ENCODE measurements at places on chromosomes 5 and 9.

GRCh38 chr5:116542619-116543018, 32.0 kb downstream of the SEMA6A start:
- DNase-seq, result no peak

- peak; percentile 29 for DNase-seq
Observed at GRCh38 chr5:67246546-67247268, 50.1 kb upstream of the CD180 start.

GRCh38 chr5:109739741-109740728, 50.3 kb downstream of the MAN2A1 start:
- no peak for DNase-seq

DNA sequence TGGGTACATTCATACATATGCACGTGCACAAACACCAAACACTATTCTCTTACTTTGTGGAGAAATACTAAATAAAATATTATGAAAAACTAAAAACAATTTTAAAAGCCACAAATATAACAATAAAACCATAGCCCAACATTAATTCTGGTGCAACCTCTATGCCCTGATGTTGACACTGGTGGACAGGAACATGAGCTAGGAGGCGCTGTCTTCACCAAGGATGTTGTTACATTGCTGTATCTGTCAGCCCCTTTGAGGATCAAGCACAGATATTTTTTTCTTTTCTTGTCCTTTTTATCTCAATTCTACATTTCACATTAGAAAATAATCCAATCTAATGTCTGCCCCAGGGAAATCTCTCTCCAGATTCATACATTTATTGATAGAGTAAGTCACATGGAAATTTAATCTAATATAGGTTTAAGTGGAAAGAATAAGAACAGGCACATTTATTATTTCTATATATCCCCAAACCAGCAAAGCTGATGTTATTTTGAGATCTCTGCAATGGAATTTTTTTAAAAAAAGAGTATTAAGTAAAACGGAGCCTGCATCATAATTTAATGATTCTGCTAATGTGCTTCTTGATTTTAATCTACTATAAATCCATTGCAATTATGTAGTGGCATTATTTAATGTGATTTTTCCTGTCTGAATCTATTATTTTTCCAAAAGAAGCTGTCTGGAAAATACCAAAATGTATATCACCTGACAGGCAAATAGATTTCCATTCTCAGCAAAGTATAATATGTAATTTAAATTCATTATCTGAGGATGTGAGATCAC, 716.5 kb downstream of the MTRR start:
- DNase-seq, result no peak

DNA sequence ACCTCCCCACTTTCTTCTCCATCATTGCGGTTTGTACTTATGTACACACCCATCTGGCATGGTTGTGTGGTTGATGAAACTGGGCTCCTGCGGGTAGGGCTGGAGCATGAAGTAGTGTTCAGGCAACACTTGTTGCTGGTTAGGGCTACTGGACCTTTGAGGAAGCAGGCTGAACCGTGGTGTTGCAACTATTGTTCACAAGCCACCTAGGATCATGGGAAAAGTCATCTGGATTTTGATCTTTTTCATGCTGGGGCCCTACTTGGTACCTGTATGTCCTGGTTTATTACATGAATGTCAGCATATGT, 40.1 kb upstream of the TIFAB start:
- DNase-seq, result no peak

GRCh38 chr9:88892724-88893123, 98.5 kb upstream of the S1PR3 start:
- no peak for DNase-seq

DNA sequence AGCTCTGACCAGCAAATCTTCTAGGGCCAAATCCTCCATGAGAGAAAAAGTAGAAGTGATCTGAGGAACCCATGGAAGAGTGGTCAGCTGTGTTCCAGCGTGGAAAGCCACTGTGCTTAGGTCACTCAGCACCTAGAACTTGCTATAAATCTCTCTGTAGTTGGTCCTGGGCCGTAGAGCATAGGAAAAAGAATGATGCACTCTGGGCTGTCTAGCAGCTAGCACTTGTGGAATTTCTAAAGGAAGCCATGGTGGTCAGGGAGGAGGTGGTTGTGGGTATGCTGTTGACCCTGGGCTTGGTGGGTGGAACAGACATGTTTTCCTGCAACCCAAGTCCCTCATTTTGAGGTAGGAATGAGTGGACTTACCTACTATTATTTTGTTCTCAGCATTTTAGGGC, 48.1 kb downstream of the GGTA1 start:
- DNase-seq, result no peak

GRCh38 chr9:131954299-131954698, 125.4 kb downstream of the MED27 start:
- peak; percentile 37 for DNase-seq

- DNase-seq, result no peak
Observed at GRCh38 chr5:35171078-35171477, 59.2 kb downstream of the PRLR start.

- no peak for DNase-seq
Observed at GRCh38 chr9:94908583-94909249, 182.2 kb downstream of the AOPEP start.

GRCh38 chr5:58640011-58640410, 57.1 kb downstream of the RAB3C start:
- DNase-seq, result no peak

- peak; percentile 88 for DNase-seq
Observed at GRCh38 chr5:149114403-149115312, 26.6 kb upstream of the ABLIM3 start.

- no peak for DNase-seq
Observed at GRCh38 chr9:81146684-81147337, 542.5 kb downstream of the TLE1 start.

DNA sequence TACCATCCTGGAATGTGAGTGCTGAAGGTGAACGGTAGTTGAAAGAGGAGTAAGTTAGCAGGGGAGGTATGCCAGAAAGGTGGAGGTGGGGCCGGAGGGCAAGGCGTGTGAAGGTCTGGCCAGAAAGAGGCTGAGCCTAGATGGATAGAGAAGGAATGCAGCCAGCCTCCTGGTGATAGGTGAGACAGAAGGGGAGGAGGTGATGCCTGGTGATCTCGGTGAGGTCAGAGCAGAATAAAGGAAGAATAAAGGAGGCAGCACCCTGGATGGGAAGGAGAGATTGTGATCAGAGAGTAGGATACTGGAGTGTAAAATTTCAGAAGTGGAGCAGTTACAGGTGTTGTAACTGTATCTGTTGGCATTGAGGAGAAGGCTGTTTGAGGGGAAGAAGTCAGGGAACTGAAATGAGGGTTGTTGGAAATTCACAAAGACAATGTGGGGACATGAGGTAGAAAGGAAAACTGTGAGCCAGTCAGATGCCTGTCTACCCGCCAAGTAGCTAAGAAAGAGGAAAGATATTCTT, 2.0 kb downstream of the GNG10 start:
- peak; percentile 9 for DNase-seq

DNA sequence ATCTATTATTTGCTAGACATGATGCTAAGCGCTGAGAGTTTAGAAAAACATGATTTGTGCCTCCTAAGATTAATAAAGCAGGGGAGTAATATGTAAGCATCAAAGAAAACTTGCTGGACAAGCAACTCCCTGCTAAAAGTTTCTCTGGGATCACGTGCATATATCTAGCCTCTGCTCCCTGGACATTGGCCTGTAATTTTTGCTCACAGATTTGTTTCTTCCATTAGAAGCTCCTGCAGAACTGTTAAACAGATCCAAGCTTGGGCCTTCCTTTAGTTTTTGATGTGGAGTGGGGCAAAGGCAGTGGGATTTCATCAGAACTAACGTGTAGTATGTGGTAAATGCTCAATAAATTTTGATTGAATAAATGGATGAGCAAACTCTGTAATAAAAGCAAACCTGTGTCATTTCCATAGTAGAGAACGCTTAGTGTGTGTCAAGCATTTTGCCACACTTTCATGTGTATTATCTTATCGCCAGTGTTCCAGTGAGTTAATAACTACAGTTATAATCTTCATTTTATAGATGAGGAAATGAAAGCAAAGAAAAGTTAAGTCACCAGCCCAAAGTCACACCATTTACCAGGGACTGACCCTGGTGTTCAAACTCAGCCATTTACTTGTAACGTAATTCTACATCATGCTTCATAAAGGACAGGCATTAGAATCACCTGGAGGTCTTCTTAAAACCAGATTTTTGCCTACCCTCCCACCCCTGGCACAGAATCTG, 100.3 kb downstream of the PCSK5 start:
- DNase-seq, result no peak

- DNase-seq, result no peak
Observed at GRCh38 chr5:111142932-111143331, 50.8 kb downstream of the WDR36 start.

DNA sequence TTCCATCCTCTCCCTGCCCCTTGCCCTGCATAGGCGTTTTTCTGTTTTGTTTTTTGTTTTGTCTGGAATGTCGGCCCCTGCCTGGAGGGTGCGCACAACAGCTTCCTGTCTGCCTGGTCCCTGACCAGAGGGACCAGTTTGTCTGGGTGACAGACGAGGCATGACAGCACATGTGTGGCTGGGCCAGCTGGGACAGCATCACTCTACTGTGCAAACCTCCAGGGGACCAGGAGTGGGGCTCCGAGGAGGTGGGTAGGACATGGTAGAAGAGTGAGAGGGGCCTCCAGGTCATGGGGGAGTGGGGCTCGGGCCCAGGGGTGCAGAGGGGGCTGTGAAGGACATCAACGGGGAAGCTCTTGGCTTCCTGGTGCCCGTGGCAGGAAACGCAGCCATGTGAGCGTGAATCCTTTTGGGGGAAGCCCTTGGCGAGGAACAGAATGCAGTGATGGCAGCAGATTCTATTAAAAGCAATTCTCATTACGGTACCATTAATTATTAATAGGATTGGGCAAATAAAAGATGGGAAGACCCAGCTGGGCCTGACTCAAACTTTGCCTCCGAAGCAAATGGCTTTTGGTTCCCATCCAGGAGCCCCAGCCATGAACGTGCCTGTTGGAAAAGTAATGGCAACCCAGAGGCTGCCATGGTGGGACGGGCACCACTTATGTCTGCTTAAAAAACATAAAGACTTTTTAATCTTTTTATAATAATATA, 184.4 kb upstream of the IER5L start:
- no peak for DNase-seq

DNA sequence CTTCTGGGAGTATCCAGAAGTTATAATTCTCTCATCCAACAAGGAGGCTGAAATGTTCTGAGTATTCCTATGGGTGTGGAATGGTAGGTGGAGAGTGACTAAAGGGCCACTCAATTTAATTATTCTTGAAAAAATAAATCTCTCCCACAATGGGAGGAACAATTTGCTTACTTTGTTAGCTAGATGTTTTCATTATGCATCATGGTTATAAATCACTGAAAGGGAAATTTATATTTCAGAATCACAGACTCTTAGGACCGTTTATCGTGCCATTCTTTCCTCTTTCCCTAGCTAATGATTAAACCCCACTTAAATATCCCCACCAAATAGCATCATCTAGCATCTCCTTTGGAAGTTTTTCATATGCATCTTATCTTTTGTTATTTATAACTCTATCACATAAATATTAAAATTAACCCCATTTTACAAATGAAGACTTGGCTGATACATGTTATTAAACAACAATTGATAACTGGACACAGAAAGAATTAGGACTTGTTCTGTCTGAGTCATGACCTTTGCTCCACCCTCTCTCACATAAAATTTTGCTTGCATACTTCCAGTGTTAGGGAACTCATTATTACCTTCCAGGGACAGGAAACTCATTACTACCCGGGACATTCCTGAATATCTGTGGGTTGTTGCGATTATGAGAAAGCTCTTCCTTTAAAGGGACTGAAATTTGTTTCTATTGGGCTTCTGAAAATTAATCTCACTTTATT, 94.9 kb upstream of the NMUR2 start:
- DNase-seq, result no peak

DNA sequence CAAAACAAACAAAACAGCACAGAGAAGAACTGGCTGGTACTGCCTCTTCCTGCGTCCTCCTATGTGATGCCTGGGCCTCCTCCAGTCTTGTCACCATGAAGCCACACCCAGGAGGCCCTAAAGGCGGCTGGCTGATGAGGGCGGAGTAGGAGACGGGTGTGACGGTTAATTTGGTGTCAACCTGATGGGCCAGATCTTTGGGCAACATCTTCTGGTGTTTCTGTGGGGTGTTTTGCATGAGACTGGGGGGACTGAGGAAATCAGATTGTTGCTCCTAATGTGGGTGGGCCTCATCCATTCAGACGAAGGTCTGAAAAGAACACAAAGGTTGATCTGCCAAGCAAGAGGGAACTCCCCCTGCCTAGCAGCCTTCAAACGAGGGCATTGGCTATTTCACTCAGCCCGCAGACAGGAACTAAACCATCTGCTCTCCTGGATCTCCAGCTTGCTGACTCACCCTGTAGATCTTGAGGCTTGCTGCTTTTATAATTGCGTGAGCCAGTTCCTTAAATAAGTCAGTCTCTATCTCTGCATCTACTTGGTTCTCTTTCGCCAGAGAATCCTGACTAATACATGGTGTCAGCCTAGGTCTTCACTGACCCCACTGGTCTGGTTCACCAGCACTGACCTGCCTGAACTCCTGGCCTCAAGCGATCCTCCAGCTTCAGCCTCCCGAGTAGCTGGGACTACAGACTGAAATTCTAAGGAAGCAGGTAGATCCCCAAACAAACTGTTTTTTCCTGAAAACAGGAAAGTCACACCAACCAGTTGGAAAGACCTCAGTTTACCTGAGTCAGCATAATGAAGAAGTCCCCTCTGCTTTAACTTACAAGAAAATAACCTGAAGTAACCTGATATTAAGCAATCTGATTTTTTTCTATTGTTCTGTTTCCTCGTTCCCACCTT, 12.8 kb upstream of the ZFP62 start:
- DNase-seq, result no peak

DNA sequence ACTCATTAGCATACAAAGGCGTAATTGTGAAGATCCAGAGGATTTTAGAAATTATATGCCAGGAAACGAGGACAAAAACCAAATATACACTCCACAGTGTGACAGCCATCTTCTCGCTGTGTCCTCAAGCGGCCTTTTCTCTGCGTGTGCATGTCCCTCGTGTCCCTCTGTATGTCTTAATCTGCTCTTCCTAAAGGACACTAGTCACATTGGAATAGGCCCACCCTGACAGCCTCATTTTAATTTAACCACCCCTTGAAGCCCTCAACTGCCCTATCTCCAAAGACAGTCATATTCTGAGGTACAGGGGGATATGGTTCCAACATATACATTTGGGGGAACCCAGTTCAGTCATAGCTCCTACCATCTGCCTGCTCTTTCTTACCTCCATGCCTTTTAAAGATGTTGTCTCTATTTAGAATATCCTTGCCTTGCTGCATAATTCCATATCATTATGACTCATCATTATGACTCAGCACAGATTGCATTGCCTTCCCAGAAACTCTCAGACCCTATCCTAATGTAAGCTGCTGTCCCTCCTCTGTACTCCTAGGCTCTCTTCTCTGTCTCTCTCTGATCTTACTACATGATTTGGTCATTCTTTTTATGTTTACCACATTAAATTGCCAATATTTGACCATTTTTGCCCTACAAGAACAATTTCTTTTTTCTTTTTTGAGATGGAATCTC, 210.9 kb downstream of the AOPEP start:
- no peak for DNase-seq

- DNase-seq, result no peak
Observed at GRCh38 chr9:71830929-71831328, 62.6 kb upstream of the CEMIP2 start.

DNA sequence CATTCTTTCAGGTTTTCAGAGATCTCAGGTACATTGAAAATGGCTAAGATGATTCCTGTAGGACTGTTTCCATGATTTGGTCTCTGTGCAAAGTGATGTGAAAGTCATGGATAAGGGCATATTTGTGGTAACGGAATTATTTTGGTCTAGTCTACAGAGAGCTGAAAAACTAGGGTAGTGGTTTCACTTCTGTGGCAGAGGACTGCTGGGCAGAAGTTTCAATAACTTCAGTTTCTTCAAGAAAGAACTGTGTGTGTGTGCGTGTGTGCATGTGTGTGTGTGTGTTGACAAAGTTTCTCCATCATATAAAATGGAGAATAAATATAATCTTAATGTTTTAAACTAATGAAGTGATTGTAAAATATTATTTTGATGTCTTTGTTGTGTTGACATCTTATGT, 4.3 kb downstream of the CNOT8 start:
- DNase-seq, result no peak

Data from G401 (cell line).